ENCODE measurements at places on chromosomes 11 and 22.

DNA sequence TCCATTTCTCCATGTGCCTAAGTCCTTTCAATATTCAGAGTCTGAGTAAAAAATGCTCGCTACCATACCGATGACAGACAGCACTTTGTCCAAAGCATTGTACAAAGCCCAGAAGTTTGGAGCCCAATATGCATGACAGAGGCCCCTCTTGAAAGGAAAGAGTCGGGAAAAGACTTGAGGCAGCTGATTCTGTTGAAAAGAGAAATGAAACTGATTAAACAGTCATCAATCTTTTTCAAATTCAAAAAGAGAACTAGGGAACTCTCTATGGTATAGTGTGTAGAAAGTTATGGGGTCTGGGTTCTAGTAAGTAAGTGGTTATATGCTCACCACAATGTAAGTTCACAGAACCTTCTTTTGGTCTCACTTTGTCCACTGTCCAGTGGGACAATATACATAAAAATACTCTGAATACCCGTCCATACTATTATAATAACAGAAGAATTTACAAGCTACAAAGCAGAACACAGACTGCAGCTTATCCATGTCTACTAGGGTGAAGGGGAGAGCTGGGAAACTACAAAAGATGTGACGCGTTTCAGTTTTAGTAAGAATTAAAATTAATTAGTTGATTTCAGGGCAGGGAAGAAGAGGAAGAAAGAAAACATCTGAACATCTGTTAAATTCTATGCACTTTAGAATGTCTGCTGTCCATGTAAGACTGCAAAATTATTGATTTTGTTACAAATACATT lies 26.7 kb downstream of the ALG8 start:
- DNase-seq = no peak

DNA sequence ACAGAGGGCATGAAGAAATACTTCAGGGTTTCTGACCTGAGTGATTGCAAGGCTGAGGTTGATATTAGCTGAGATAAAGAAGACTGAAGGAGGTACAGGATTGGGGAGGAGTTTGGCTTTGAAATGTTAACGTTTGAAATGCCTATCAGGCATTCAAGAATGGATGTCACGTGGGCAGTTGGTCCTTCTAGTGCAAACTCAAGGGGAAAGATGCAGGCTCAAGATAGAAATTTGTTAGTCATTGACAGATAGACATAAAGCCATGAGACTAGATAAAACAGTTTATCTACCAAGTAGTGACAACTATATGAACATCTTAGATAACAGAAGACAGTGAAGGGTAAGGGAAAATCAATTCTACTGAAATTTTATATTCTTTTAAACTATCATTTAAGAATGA lies 23.1 kb downstream of the TTC17 start:
- no peak for DNase-seq

- no peak for DNase-seq
Measured at GRCh38 chr11:102553835-102554282, 23.3 kb upstream of the MMP7 start.

DNA sequence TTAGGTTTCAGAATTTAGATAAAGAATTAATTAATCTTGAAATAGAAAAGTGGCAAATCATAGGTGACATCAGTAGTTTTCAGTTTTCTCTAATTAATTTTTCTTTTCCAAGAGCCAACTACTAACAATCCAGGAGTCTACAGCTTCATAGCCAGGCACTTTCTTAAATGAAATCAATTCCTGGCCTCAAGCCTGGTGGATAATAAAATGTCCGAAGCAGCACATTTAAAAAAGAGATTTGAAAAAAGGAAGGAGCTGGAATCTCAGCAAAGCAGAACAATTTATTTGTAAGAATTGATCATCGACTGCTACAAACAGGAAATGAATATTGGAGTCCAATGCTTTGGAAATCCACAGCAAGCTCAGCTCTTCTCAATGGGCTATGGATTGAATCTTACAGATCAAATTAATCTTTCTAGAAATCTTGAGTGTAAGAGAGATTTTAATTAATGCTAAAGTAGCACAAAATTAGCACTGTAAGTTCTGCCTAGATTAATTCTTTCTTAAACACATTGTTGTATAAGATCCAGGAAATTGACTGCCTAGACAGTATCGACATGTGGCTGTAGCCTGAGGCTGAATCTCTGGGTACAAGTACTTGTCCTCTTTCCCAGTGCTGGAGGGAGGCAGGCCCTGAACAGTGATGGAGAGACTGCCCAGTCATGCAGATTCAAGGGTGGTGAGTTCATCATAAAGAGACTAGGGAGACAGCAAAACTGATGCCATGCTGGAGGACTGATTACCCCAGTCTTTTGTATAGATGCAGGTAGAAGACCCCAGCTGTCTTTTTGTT lies 167.8 kb upstream of the POU2AF2 start:
- no peak for DNase-seq

All from left kidney (tissue), 8 donors.